ENCODE measurements at places on chromosomes 3 and 15.

GRCh38 chr3:117735481-117736101 lies 1026.0 kb downstream of the TUSC7 start:
- DNase-seq: no peak

DNA sequence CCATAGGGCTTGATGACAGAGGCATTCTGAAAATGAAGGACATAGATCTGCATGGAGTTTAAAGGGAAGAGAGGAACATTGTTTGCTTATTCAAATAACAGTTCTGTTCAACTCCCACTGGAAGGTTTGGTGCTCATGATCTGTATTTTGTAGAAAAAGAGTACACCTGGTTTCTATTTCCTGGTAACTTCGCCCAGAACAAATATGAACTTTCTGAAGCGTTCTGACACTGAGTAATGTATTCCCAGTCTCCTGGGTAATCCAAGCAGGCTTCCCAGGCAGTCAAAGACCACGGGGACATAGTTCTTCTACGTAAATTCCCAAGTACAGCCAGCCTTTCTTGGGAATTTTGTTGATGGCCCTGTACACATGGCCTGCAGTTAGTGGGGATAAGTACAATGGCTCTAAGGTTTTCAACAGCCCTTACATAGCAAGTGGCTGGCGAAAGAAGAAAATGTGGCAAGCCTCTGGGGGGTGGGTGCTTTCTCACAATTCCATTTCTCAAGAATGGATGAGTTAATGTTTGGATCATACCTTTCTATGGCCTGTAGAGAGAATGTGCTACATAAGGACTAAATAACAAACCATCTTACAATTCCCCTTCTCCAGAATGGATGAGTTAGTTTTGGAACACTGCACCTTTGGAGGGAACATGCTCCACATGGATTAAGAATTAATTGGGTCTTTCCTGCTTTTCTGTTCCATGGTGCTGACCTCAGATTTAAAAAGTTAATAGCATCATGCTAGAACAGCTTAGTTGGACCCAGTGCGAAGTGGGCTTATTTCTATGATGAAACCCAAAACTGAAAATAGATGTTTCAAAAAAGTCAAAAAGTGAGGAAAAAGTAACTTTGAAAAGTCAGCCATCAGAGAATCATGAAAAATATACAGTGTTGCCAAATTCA lies 52.7 kb downstream of the COL6A6 start:
- no peak for DNase-seq

GRCh38 chr15:67050062-67050461 lies 15.3 kb upstream of the SMAD3 start:
- DNase-seq: no peak

DNA sequence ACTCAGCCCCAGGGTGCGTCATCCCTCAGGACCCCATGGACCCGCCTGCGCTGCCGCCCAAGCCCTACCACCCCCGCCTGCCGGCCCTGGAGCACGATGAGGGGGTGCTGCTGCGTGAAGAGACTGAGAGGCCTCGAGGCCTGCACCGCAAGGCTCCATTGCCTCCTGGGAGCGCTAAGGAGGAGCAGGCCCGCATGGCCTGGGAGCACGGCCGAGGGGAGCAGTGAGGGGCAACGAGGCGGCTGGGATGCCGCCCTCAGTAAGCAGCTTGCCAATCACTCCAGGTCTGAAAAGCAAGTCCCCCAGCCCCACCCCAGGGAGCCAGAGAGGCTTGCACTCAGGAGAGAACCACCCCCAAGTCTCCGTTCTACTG lies 3.8 kb upstream of the MANF start:
- no peak for DNase-seq

GRCh38 chr3:9795207-9795606 lies 2.3 kb downstream of the ARPC4 start:
- DNase-seq: no peak

DNA sequence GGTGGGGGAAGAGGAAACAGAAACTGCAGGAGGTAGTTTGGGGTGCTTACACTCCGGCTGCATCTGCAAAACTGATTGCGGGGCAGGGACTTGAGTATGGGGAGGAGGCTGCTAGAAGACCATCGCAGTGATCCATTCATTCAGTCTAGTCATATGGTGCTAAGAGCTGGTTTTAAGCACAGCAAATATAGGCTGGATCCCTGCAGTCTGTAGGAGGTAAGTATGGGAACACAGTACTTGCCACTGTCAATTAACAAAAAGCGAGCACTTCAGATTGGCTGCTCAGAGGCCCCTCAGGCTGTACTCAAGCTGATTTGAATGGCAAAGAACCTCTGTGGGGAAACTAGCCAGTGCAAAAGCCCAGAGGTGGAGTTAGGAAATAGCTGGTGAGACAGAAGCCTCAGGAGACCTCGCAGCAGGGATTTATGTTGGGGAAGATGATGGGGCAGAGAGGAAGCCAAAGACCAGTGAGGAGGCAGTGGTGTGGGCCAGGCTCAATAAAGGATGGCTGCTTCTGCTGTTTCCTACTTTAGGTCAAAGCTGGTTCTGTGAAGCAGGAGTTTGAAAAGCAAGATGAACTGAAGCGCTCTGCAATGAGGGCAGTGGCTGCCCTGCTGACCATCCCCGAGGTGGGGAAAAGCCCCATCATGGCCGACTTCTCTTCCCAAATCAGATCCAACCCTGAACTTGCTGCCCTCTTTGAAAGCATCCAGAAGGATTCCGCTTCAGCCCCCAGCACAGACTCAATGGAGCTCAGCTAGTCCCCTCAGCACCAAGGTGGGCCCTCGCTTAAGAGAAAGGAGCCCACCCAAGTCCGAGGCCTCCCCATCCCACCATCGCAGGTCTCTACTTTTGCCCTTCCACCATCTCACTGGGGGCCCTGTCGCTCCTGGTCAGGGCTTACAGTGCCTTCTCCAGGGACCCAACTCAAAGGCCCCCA lies 7.9 kb downstream of the RPL32 start:
- DNase-seq: no peak

DNA sequence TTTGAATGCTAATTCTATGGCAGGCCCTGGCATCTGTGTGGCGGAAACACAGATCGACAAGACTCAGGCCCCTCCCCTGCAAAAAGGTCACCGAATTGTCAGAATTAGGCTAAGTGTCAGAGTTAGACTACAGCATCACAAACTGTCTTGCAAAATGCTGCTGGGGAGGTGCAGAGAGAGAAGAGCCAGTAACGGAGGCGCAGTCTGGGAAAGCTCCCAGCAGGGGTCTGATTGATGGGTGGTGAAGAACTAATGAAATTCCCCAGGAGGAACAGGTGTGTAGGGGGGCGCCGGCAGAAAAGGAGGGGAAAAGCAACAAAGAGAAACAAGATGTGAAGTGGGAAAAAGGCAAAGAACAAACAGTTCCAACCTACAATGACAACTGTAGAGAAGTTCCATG lies 72.7 kb upstream of the TAMM41 start:
- no peak for DNase-seq

- DNase-seq: no peak
Measured at GRCh38 chr3:74003734-74004133, 379.0 kb upstream of the PDZRN3 start.

- DNase-seq: no peak
Measured at GRCh38 chr3:40382617-40382979, 4.4 kb upstream of the ENTPD3 start.

GRCh38 chr15:83626171-83626802 lies 27.6 kb upstream of the ADAMTSL3 start:
- no peak for DNase-seq

- no peak for DNase-seq
Measured at GRCh38 chr15:66269326-66270090, 16.0 kb upstream of the MEGF11 start.

- no peak for DNase-seq
Measured at GRCh38 chr3:66544619-66545429, 44.0 kb upstream of the LRIG1 start.

DNA sequence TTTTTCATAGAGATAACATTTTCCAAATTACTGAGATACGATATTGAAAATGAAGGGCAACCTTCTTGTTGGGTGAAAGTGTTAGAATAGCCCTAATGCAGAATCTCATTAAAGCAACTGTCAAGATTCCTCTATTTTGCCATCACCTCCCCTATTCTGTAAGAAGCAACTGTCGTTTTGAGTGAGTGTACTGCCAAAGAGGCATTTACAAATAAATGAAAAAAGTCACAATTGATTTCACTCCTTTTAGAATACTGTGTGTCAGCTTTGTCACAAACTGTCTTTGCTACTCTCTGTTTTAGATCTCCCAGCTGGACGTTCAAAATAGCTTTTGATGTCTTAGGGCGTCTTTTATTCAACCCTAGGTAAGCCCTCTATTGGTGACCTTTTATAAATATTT lies 322.8 kb upstream of the NAALADL2 start:
- DNase-seq: no peak

DNA sequence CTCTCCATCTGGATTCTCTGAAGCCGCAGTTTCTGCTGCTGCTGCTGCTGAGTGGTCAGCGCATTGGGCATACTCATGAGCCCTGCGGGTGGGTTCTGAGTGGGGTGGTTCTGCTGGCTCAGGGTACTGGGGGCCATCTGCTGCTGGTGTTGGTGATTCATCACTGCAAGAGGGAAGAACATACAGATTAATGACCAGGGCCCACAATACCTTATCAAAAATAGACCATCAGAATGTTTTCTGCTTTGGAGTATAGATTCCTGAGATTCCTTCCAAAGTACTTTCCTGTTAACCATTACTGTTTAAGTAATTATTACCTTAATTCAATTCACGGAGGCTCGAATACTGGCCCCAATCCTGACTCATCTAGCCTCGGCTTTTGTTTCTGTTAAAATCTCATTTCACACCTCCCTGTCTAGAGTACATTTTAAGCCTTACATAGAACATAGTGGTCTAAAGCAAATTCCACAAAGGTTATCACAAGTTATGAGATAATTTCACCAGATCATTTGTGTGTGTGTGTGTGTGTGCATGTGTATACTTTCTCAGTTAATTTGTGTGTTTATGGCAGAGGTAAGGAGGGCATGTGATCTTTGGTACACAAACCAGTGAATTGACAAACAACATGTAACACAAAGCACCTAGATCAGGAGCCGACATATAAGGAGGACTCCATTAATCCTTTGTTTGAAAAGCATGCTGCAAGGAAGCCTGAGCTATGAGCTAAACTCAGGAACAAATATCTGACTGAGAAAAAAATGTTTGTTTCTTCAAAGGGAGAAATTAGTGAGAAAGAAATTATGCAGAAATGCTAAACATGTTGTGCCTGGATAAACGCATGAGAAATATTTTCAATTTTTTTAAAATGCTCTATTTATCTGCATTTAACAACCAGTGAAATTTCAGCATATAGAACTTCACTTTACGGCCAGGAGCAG lies 68.1 kb downstream of the TM4SF4 start:
- no peak for DNase-seq

DNA sequence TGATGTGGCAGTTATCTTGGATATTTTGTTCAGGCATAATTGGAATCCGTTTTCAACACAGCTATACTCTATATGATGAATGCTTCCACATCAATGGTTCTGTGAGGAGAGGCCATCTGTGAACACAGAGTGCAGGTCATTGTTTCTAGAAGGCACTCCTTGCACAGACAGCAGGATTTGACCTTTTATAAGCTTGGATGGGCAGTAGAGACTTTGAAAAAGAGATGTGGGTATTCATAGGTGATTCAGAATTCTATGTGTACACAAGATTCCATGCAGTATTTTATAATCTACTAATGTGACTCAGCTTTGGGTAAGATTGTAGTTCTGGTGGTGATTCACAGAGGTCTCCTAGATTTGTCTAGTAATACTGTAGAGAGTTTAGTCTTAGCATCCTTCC lies 12.5 kb downstream of the ARPP21 start:
- DNase-seq: no peak

- no peak for DNase-seq
Measured at GRCh38 chr3:61184956-61185355, 66.3 kb downstream of the FHIT start.

DNA sequence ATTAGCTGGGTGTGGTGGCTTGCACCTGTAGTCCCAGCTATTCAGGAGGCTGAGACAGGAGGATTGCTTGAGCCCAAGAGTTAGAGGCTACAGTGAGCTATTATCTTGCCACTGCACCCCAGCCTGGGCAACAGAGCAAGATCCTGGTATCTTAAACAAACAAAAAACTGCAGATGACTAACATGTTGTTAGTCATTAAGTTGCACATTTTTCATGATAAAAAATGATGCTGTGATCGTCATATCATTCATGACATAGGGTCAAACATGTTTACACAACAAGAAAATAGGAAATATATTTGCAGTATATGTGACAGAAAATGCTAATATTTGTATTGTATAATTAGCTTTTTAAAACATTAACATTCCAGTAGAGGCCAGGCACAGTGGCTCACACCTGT lies 20.2 kb upstream of the DAPK2 start:
- no peak for DNase-seq

DNA sequence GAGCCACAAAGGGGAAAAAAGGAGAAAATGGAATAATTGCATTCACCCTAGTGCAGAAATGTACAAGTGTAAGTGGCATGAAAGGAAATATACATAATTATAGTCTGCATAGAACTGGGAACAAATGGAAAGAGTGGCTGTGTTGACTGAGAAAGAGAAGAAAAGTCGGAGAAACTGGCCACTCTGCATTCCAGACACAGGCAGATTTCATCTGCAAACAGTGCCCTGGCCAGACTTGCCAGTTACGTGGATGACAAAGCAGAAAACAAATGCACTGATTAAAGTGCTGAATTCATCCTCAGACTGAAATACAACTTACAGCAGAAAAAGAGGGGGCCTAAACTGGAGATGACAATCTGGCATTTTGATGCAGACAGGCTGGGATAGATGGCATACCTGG lies 129.8 kb downstream of the FGF12 start:
- DNase-seq: no peak

GRCh38 chr3:194465920-194466570 lies 20.8 kb downstream of the ATP13A3 start:
- DNase-seq: no peak

DNA sequence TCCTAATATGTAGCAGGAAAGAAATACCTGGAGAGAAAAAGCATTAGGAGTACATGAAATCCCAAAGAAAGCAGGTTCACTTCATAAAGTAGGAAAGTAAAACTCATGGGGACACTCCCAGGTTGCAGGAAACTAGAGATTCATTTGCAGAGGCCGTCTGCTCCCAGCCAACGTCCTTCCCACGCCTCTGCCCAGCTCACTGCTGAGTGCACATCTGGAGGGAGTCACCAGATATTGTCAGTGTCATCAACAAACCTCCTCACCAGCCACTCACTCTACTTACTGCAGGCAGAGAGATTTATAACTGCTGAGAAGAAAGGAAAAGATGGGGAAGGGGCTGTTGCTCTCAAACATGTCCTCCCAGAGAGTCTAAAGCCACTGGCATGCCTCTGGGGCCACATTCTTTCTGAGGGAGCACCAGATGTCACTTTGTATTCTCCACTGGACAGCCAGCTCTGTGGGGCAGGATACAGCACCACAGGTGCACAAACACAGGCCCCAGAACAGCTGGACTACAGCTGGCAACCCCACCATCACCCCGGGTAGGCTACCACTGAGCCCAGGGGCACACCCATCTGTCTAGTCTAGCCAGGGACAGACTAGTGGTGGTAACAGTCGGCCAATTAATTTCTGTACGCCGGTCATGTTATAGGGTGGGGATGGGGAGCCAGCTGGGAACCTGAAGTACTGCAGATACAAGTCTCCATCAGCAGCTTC lies 64.5 kb downstream of the NPTN start:
- no peak for DNase-seq

DNA sequence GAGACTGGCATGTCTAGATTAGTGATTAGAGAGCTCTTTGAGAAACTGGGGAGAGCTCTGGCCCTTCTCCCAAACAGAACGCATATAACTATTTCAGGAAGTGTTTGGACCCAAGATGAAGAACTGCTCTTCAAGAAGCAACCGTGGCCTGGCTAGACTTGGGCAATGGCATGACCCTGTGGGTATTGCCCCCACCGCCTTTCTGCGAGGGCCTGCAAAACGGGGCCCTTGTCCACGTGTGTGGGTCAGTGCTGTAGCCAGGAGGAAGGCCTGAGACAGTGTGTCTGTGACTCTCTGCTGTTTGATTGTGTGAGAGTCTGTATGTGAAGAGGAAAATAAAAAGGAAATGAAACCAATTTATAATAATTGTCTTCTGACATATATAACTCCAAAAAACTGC lies 42.5 kb downstream of the EEFSEC start:
- no peak for DNase-seq

All from activated CD8-positive, alpha-beta memory T cell treated with anti-CD3 and anti-CD28 coated beads for 1 hour (primary cell).